Pulmonary artery endothelial cell (primary cell): ENCODE measurements at places on chromosomes 1 and 21. TPM values are rescaled to one million over a fixed set of nuclear protein-coding genes. Genes with fewer than 3 reads are reported as not detected.

DNA sequence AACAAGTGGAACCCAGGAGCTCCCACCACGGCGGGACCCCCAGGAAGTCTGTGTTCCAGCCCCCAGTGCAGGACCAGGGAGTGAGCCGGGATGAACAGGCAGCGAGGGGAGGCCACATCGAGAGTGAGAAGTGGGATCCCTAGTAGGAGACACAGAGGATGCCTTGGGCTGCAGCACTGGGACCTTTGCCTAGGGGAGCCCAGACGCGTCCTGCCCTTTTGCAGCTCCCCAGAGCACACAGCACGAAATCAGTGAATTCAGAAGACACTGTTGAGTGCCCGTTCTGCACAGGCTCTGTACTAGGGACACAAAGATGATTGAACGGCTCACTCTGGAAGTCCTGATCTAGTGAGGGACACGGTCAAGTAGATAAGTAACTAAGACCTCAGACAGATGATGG, 23.5 kb downstream of the TRIM67 start:
- DNase-seq: no peak

DNA sequence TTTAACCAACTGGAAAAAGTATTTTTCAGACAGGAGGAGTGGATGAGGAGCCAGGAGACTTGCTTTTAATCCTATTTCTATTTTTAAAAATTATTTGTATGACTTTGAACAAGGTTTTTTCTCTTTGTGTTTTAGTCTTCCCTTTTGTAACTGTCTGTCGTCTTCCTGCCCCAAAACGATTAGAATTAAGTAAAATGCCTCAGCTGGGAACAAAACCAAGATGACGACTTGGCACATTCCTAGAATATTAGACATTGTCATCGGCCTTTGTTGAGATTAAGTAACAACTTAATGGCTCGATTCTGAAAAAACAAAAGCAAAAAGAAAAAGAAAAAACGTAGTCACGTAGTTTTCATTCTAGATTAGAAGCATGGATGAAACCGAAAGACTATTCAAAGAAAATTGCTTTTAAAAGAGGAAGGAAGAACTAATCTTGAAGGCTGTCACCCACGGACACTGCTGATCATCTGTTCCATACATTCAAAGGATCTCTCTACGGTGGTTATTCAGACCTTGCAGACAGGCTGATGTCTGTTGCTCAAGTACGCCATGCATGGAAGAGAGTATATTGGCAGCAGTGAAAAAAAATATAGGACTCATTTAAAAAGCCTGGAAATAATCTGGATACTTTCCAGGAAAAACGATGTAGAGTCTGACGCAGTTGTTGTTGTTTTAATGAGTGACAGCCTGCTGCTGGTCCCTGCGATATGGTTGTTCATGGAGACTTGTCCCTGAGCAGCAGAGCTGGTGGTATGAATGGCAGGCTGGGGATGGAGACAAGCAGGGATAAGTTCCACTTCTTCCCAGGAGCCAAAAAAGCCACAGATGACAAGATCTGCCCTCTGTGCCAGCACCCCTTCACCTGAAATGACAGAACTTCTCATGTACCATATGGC, 16.8 kb downstream of the GNG4 start:
- DNase-seq: no peak

DNA sequence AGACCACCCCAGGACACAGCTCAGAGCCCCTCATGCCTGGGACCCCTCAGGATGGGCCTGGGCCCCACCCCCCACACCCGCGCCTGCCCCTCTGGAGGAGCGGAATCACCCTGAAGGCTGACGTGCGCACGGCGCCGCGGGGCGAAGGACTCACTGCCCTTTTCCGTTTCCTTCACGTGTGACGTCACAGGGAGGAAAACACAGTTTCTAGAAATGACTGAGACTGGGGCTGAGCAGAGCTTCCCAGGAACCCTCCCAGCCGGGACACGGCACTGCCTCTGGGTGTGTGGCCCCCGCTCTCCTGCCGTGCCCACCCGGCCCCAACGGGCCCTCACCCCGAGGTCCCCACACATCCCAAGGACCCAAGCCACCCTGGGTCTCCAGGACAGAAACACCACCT, 5.4 kb upstream of the TNFRSF4 start:
- no peak for DNase-seq

The SPATA1 gene
- total RNA-seq: 0.66 and 0.95 TPM in 2 replicates

DNA sequence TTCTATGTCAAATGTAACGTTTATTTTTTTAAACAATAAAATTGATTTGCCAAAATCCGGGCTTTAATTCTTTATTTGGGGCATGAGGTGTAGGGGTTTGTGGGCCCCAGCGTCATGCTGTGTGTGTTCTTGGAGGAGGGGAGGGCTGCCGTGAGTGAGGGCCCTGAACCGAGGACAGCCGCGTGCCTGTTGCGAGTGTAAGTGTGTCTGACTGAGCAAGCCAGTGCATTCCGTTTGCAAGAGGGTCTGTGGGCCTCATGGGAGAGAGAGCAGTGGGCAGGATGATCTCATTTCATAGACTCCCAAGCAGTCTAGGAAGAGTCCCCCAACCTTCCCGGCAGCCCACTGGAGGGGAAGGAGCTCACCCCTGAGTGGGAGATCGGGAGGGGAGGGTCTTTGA, 21.4 kb upstream of the SPSB1 start:
- DNase-seq: no peak

The SUSD4 gene
- total RNA-seq: not detected in 2 replicates

DNA sequence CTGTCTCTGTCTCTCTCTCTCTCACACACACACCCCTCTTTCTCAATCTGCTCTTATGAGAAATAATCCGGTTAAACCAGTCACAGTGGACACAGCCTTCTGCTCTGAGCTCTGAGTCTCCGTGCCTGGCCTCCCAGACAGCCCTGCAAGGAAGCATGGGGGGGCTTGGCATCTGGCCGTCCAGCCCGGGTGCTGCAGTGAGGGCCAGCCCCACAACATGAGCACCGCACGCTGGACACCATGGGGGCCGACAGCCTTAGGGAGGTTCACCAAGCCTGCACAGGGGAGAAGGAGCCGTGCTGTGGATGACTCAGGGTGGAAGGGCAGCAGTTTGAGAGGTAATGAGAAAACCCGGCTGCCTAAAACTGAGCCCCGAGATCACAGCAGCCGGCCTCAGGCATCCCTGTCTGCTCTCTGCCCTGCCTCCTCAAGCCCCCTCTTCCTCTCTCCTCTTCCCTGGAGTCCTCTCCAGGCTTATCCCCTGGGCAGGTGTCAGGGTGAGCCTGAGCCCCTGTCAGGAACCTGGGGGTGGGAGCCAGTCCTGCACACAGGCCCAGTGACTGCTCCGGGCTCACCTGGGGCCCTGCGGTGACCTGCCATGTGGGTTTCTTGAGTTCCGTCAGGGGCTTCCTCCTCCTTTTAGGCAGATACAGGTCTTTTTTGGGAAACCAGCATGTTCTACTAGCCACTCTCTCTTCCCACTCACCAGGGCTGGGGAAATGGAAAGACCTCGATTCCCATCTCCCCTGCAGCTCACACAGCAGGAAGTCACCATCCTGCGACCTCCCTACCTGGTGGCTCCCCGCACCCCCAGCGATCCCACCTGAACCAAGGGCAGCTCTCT, 92.8 kb downstream of the ITPKB start:
- no peak for DNase-seq

The OR2L13 gene
- total RNA-seq: not detected in 2 replicates

The CCDC190 gene
- 3.8 and 4.0 TPM in 2 replicates for total RNA-seq
